ENCODE measurements at places on chromosomes 4 and X.

DNA sequence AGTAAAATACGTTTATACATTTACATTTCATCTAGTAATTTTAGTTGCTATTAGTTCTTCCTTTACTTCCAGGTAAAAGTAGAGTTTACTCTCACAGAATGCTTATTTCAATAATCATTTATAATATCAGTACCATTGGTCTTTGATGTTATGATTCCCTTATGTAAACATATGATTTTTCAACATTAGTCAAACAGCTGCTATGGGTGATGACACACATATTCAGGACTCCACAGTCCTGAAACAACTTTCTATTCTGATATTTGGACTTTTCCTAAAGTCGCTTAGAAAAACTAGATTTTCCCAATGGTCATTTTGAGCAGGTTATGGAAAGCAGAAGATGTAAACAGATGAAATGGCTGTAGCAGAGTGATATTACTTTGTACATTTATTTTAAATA, 369.8 kb downstream of the UNC5C start:
- DNase-seq = no peak

DNA sequence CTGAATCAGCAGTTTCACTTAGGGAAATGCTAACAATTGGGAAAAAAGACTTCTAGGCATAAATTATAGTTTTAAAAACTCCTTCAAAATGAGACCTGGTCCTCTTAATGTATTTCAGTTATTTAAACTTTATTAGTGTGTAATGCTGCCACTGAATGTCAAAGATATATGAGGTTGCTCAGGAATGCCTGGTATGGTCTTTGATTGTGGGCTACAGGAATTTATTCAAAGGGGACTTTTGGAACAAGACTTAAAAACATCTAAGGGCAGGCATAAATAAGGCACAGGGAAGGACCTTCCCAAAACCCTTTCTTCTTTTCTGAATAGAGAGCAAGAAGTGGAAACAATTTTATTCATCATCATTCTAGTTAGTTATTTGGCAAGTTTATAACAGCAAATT, 439.1 kb downstream of the TLL1 start:
- no peak for DNase-seq

GRCh38 chr4:90137555-90137954, 10.4 kb downstream of the CCSER1 start:
- DNase-seq = no peak

- DNase-seq = no peak
These were observed 73.8 kb downstream of the MTMR1 start for GRCh38 chrX:150767045-150767395.

DNA sequence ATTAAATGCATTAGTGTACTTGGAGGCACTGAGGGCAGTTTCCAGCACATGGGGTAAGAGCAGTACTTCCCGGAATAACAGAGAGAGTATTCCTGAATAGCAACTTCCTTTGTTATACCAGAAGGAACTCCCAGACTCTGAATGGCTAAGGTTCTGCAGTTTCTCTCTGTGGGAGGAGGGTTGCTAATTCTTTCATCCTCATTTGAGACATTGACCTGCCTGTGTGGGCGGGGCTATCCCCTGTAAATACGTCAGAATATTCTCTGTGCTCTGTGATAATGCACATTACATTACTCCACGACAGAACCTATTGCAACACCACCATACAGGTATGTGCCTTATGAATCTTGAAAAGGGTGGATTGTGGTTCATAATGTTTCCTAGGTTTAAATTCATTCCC, 52.7 kb downstream of the SPINK2 start:
- DNase-seq = no peak
